SHP77 treated with DMSO at 0.1 percent for 48 hours (cell line): ENCODE measurements at places on chromosomes 2 and 18.

DNA sequence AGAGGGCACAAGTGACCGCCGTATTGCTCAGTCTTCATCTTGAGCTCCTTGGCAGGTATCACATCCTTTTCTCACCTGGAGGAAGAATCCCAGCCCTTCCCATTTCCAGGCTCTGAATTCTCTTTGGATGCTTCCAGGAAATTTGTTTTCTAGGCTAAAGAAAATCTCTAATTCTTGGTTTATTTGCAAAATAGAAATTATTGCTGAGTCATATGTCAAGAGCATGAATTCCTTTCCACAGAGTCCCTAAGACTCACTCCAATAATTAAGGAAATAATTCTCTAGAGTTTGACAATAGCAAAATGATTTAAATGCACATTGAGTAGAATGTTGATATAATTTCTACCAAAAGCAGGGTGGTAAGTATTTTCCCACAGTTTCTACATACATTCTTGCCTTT lies 16.3 kb upstream of the CCDC68 start:
- DNase-seq, result no peak

DNA sequence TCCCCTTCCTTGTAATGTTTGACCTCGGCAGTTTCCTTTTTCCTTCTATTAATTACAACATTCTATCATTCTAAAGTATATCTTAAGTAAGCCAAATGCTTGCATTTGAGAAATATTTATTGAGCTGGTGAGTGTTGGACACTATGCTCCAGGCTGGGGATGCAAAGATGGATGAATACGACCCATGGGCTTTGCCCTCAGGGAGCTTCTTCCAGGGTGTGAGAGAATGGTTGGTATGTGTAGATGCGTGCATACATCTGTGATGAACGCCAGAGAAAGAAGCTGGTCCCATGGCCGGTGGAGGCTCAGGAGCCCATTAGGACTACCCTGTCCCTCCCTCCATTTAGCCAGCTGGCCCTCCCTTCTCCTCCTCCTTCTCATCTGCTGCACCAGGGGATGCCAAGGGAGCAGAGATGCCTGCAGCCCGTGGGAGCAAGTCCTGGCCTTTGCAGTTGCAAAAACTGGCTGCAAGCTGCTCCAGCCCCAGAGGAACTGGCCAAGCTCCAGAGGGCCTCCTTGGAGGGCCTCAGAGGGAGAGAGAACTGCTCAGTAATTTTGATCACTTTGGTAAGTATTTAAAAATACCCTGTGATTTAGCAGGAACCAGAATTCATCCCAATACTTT lies 65.7 kb upstream of the FOSL2 start:
- DNase-seq, result no peak

DNA sequence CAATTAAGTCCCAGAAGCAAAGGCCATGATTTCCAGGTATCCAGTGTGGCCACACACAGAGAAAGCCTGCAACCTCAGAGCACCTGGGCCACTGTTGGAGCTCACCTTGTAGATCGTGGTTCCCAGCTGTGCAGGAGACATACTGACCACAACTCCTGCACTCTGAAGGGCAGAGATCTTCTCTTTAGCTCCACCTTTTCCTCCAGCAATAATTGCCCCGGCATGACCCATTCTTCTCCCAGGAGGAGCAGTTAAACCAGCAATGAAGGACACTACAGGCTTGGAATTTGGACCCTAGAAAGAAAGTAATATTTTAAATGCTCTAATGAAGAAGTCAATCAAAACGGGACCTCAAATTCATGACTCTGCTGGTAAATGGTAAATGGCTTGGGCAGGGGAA lies 33.8 kb downstream of the SUCLG1 start:
- DNase-seq, result no peak

DNA sequence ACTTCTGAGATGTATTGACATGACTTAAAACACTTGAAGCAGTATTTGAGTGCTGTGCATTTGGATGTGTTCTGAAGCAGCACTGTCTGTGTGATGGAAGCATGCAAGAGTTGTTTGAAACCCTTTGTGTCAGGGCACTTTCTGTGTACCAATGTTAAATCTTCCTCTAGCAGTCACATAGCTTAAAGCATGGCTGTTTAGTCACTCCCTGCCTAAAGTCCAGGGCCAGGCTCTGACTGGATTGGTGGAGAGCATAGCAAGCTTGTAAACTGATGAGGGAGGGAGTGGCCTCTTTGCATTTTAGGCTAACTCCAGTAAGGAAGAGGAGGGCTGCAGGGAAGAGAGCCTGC lies 73.5 kb downstream of the MYO1B start:
- no peak for DNase-seq

GRCh38 chr2:37453027-37453426 lies 108.6 kb downstream of the QPCT start:
- DNase-seq, result no peak
